SK-MEL-5 (cell line): ENCODE measurements at places on chromosomes 13 and 19.

DNA sequence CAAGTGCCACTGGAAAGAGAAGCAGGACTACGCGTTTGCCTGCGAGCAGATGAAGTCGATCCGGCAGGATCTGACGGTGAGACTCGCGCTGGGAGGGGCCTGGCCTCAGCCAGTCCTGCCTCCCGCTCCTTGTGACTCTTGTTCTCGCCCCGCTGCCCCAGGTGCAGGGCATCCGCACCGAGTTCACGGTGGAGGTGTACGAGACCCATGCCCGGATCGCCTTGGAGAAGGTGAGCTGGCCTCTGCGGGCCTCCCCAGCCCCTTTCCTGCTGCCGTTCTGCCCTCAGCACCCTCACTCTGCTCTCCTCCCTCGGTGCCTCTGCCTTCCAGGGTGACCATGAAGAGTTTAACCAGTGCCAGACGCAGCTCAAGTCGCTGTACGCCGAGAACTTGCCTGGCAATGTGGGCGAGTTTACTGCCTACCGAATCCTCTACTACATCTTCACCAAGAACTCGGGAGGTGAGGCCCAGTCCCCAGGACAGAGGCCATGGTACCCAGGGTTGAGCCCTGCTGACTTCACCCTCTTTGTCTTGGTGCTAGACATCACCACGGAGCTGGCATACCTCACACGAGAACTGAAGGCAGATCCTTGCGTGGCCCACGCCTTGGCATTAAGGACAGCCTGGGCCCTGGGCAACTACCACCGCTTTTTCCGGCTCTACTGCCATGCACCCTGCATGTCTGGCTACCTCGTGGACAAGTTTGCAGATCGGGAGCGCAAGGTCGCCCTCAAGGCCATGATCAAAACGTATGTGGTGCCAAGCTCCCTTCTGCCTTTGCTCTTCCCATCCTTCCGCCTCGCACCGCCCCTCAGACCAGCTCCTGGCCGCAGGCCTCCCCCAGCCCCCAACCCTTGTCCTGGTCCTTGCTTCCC lies 5.6 kb downstream of the LENG9 start:
- no peak for DNase-seq

GRCh38 chr13:52353193-52353592 lies 52.8 kb downstream of the THSD1 start:
- no peak for DNase-seq

DNA sequence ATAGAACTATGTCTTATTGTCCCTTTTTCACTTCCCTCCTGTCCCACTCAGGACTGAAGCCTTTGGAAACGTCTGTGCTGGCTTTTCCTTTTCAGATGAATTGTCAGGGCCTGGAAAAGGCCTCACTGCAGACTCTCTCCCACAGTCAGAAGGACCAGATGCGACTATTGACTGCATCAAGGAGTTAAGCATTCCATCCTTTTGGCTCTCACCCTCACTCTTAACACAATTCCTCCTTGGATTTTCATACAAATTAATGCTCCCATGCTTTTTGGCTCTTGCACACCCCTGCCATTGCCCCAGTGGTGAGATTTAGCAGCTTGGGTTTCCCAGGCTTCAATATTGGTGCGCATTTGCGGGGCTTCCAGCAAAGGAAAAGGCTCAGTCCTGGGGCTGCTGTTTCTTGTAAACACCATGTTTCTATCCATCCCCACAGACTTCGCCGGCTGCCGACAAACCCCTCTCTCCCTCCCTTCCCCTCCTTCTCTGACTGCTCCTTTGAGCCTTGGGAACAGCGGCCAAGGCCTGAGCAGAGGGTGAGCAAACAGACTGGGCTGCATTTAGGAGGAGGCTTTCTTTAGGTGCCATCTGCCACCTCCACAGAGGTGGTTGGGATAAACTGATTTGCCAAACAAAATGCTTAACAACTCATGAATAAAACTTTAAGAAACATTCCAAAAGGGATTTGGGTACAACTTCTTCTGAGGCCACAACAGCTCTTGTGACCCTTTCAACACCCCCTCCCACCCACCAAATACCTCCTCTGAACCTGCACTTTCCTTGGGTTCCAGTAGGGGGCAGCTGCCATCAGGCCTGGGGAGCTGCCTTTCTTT lies 48.6 kb upstream of the PCDH8 start:
- DNase-seq: peak; percentile 67

- no peak for DNase-seq
These were observed 42.5 kb upstream of the C19orf12 start for GRCh38 chr19:29757551-29757950.
